Right kidney (tissue), 9 donors: ENCODE measurements at places on chromosomes 6 and 20.

DNA sequence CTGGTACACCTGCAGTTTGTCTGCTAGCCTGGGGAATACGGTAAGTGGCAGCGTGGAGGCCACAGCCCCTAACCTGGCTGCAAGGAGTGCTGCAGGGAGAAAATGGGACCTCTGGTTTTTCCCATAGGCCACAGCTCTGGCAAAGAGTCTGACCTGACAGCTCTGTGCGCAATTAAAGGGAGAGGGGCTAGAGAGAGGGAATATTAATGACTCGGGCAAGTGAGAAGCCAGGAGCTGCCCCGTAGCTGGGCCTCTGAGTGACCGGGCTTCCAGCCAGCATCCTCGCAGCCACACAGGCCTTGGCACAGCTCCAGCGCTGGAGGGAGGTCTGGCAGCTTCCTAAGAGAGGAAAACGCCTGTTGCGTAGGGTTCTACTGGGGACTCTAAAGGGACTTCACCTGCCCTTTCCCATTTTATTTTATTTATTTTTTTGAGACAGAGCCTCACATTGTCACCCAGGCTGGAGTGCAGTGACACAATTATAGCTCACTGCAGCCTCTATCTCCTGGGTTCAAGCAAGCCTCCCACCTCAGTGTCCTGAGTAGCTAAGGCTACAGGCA lies 18.2 kb upstream of the OCSTAMP start:
- DNase-seq, result peak; percentile 68

GRCh38 chr20:61905781-61906523 lies 159.7 kb downstream of the TAF4 start:
- DNase-seq, result no peak

- DNase-seq, result no peak
Observed at GRCh38 chr20:47993035-47993755, 207.9 kb upstream of the SULF2 start.

- no peak for DNase-seq
Observed at GRCh38 chr6:45462190-45463134, 84.7 kb upstream of the SUPT3H start.

GRCh38 chr6:125639466-125640020 lies 109.9 kb upstream of the HEY2 start:
- no peak for DNase-seq

GRCh38 chr6:137927777-137928218 lies 60.7 kb downstream of the TNFAIP3 start:
- no peak for DNase-seq

- DNase-seq, result no peak
Observed at GRCh38 chr6:138582573-138582972, 83.3 kb upstream of the NHSL1 start.

GRCh38 chr6:17703256-17703694 lies 3.5 kb downstream of the NUP153 start:
- DNase-seq, result no peak

- no peak for DNase-seq
Observed at GRCh38 chr6:43789447-43789846, 19.4 kb downstream of the VEGFA start.

DNA sequence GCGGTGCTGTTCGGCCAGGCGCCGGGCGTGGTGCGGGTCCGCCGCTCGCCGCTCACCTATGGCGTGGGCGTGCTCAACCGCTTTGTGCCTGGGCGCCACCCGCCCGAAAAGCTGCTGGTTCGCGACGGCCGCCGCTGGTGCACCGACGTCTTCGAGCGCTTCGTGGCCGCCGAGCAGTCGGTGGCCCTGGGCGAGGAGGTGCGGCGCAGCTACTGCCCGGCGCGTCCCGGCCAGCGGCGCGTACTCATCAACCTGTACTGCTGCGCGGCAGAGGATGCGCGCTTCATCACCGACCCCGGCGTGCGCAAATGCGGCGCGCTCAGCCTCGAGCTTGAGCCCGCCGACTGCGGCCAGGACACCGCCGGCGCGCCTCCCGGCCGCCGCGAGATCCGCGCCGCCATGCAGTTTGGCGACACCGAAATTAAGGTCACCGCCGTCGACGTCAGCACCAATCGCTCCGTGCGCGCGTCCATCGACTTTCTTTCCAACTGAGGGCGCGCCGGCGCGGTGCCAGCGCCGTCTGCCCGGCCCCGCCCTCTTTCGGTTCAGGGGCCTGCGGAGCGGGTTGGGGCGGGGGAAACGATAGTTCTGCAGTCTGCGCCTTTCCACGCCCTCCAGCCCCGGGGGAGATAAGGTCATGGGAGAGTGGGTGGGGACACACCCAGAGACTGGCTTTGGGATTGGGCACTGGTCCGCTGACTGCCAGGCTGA lies 15.7 kb downstream of the ADISSP start:
- DNase-seq, result peak; percentile 67

GRCh38 chr6:14692208-14692607 lies 553.7 kb upstream of the JARID2 start:
- no peak for DNase-seq

- no peak for DNase-seq
Observed at GRCh38 chr6:130367767-130368166, 1.9 kb downstream of the TMEM200A start.

GRCh38 chr6:55734256-55734655 lies 141.1 kb downstream of the BMP5 start:
- no peak for DNase-seq

GRCh38 chr20:46974669-46975434 lies 80.2 kb downstream of the EYA2 start:
- DNase-seq, result no peak

- no peak for DNase-seq
Observed at GRCh38 chr20:10504994-10505730, 70.1 kb downstream of the SLX4IP start.

GRCh38 chr6:7763881-7764280 lies 38.0 kb downstream of the BMP6 start:
- no peak for DNase-seq

- no peak for DNase-seq
Observed at GRCh38 chr20:53916173-53916512, 154.3 kb downstream of the BCAS1 start.

- no peak for DNase-seq
Observed at GRCh38 chr6:13362412-13362811, 34.1 kb upstream of the TBC1D7 start.
